Activated T-helper 1 cell treated with anti-CD3 and anti-CD28 coated beads, Interleukin-2, amount 50 U/mL, for 16 hours (primary cell): ENCODE measurements at places on chromosomes 6 and 20.

DNA sequence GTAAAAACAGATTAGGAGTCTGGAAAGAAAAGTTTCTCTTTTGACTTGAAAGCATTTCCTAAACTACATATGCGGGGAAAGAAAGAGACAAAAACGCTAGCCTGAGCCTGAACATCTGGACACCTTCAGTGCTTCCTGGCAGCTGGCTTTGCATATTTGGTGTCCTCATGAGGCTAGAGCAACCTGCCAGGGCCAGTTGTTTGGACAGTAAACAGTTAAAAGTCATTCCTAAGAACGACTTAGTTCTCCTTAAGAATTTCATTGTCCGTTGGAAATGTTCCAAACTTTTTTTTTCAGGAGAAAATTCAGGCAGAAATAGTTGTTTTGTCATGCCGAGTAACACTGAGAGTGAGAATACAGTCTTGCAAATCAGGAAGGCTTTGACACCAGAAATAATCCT, 199.8 kb downstream of the SMOC2 start:
- no peak for DNase-seq

GRCh38 chr6:123089226-123089625, 93.2 kb downstream of the CLVS2 start:
- DNase-seq: no peak

DNA sequence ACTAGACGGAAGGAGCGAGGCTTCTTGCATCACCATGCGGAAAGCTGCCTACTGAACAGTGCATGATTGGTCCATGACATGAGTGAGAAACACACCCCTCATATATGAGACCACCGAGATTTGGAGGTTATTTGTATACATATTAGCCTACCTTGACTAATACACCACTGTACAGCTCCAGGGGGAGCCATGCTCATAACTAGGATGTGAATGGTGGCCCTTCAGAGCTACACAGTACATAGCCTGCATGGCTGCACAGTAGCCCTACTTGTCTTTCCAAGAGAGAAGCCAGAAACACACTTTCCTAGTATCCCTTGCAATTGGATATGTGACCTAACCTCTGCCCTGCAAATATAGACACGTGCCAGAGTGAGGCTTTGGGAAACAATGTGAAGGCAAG, 21.8 kb upstream of the MCUR1 start:
- DNase-seq: no peak

- DNase-seq: no peak
Observed at GRCh38 chr20:13226367-13226766, 5.3 kb downstream of the ISM1 start.
